AG10803 (cell line): ENCODE measurements at places on chromosomes 3 and 15.

DNA sequence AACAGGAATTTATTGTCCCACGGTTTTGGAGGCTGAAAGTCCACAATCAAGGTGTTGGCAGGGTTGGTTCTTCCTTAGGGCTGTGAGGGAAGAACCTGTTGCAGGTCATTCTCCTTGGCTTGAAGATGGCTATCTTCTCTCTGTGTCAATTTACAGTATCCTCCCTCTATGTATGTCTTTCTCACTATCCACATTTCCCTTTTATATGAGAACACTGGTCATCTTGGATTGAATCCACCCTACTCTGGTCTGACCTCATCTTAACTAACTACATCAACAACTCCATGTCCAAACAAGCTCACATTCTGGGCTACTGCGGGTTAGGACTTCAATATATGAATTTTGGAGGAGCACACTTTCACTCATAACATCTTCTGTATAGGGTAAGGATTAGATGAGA, 61.9 kb downstream of the CLDN1 start:
- DNase-seq: no peak

DNA sequence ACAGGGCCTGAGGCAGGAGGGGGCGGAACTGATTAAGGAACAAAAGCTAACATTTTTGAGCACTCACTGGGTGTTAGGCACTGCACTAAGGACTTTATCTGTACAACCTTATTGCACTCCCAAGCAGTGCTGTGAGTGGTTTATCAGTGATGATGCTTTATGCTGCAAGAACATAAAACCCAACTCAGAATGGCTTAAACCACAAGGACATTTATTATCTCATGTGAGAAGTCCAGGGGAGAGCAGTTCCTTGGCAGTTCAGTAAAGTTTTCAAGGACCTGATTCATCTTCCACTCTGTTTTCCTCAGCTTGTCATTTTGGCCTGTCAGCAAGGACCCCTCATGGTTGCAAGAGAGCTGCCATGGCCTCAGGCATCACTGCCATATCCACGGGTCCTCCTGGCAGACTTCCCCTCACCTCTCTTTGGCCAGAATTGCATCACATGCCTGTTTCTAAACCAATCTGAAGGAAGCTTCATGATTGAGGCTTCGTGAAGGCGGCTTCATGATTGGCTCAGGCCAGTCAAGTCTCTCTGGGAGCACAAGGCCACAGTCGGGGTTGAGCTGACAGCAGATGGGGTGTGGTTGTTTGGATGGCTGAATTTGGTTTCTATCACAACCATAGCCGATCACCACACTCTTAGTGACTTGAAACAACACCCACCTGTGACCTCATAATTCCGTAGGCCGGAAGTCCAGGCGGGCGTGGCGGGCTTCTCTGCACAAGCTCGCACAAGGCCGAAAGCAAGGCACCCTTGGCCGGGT, 15.8 kb downstream of the EFCC1 start:
- no peak for DNase-seq

DNA sequence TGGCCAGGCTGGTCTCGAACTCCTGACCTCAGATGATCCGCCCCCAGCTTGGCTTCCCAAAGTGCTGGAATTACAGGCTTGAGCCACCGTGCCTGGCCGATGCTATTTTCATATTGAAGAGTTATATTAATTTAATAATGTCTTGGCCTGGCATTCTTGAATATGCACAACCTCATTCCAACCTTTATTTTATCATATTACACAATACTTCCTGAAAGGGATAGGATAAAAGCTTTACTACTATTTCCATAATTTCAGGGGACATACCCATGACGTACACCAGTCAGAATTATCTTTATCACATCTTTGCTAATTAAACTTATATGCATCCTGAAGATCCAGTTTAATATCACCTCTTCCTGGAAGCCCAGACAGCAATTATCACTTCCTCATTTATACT, 205.3 kb downstream of the ZIC4 start:
- DNase-seq: no peak

DNA sequence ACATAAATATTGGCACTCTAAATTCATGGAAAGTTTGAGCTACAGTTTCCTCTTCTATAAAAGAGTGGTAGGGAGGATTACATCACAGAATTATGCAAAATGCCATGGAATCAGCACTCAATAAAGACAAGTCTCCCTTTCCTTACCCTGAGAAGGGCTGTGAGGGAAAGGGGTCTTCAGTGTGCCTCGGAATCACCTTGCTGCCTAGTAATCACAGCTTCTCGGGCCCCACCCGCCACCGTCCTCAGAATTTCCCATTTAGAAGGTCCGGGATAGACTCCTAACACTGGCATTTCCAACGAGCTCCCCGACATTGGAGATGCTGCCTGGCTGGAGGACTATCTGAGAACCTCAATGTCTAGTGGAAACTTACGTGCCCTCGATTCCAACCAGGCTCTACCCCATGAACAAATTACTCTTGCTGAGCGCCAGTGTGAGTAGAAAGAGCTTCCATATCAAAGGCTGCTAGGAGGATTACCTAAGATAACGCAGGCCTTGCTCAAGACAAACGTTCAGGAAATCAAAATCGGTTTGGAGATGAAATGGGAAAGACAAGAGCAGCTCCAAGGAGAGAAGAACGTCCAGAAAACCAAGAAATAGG, 92.1 kb upstream of the CHD2 start:
- peak; percentile 26 for DNase-seq

GRCh38 chr15:70382762-70383458, 285.2 kb upstream of the TLE3 start:
- DNase-seq: no peak
